ENCODE measurements at places on chromosomes 16 and 17.
A peak's percentile ranks its signal among the peaks of the same experiment; 100 is the strongest.

- H3K27ac ChIP-seq: peak overlapping the region; percentile 38
- H3K27me3 ChIP-seq: no peaks in the 10 kb centered on the region
- peaks cover 13% of the 10 kb centered on the region for H3K36me3 ChIP-seq
- H3K4me3 ChIP-seq: no peak overlapping the region
- no peak for DNase-seq
Measured at GRCh38 chr16:56749672-56750491, 20.0 kb downstream of the NUP93 start.

DNA sequence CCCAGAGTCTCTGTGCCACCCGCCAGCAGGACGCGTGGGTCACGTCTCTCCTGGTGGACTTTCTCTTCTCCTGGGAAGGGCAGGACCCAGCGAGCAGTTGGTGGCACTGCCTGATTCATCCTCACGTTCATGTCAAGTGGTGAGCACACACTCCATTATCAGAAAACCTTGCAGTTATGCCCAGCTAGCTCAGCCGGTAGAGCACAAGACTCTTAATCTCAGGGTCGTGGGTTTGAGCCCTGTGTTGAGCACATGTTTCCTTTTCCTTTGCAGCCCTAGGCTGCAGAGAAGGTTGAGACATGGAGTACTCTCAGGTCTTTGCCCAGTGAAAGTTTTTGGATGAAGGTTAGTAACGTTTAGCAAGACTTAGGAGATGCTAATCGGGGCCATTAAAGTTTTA lies 8.0 kb downstream of the OR1F1 start:
- DNase-seq: no peak
- H3K36me3 ChIP-seq: peaks cover 18% of the 10 kb centered on the region
- no peak overlapping the region for H3K27ac ChIP-seq
- no peak overlapping the region for H3K4me3 ChIP-seq
- peaks cover 6% of the 10 kb centered on the region for H3K4me1 ChIP-seq

DNA sequence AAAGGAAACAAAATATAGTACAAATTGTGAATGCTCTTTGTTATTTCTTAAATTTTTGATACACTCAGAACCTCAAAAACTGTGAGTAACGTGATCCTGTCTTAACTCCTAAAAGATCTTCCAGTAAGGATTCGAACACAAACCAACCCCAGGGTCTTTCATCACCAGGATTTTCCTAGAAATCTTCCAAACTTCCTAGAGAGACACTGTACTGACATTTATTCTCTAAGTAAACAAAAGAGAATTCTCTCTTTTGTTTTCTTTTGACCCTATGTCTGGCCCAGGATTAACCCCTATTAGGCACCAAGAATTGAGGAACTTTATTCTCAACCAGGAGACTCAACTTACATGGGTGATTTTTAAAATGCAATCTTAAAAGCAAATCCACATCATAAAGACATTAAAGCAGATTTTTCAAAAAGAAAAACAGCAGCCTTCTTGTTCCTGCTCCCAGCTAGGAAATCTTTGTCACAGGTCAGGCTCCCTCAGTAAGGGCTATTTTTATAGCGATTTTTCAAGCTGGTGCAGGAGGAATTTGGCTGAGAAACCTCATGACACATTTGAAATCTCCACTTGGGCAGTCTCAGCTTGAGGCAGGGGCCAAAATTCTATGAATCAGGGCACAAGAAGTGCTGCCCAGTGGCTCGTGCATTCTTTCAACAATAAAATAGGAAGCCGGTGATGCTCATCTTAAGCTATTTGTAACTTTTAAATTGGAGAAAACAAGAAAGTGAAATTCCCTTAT lies 6.2 kb upstream of the SMG1 start:
- H3K4me1 ChIP-seq: no peaks in the 10 kb centered on the region
- H3K4me3 ChIP-seq: no peak overlapping the region
- H3K27me3 ChIP-seq: peaks cover 11% of the 10 kb centered on the region
- no peak overlapping the region for H3K27ac ChIP-seq

DNA sequence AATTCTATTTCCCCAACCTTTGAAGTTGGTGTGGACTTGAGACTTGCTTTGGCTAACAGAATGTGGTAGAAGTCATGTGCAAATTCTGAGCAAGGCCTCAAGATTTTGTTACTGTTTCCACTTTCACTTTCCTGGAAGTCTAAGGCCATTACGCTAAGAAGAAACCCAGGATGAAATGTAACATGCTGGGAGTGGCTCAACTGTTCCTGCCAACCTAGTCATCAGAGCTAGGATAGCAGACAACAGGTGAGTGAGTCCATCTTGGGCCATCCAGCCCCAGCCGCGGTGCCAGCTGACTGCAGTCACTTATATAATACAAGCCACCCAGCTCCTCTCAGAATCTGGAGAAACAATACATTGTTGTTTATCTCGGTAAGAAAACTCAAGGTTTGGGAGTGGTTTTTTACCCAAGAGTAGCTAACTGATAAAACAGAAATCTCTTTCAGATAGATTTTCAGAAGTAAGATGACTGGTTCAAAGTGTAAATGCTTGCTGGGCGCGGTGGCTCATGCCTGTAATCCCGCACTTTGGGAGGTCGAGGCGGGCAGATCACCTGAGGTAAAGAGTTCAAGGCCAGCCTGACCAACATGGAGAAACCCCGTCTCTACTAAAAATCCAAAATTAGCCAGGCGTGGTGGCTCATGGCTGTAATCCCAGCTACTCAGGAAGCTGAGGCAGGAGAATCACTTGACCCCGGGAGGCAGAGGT lies 10.7 kb upstream of the STX4 start:
- no peak overlapping the region for H3K4me3 ChIP-seq
- no peaks in the 10 kb centered on the region for H3K4me1 ChIP-seq
- H3K27me3 ChIP-seq: no peaks in the 10 kb centered on the region
- peaks cover 4% of the 10 kb centered on the region for H3K36me3 ChIP-seq

DNA sequence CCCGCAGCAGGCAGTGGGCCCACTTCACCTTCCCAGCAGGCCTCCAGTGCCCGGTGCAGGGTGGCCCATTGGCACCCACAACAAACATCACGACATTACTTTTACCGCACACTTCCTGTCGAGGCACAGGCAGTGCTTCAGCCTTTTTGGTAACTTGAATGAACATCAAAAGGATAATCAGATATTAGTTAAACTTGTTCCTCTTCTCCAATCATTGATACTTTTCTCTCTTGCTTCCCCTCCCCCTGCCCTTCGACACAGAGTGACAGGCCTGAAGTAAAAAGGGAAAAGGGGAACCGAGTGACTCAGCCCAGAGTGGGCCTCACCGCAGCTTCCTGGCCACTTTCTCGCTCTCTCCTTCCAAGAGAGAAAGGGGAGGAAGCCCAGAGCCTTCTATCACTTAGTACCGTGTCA lies 507.0 kb downstream of the MAF start:
- no peaks in the 10 kb centered on the region for H3K27me3 ChIP-seq
- DNase-seq: peak; percentile 20
- H3K4me1 ChIP-seq: peaks cover 38% of the 10 kb centered on the region

DNA sequence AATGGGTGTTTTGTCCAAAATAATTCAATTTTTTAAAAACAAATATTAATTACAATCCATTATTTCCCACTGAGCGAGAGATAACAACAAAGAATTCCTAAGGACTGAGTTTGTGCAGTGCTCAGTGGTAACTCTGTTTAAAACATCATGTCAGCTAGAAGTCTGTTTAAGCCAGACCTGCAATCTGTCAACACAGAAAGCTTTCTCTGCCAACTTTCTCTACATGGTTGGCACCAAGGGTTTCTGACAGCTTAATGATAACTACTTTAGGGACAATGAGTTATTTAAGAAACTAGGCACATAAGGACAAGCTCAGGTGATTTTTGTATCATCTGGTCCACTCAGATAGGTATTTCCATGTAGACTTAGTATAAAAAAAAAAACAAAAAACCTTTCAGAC lies 81.8 kb downstream of the WDR59 start:
- DNase-seq: no peak
- no peak overlapping the region for H3K4me3 ChIP-seq
- H3K27me3 ChIP-seq: no peaks in the 10 kb centered on the region
- H3K36me3 ChIP-seq: peaks cover 25% of the 10 kb centered on the region
- H3K4me1 ChIP-seq: peaks cover 1% of the 10 kb centered on the region

- H3K36me3 ChIP-seq: no peaks in the 10 kb centered on the region
- H3K4me1 ChIP-seq: no peaks in the 10 kb centered on the region
- H3K27ac ChIP-seq: no peak overlapping the region
- no peak for DNase-seq
Measured at GRCh38 chr16:50530277-50531236, 17.6 kb upstream of the NKD1 start.

DNA sequence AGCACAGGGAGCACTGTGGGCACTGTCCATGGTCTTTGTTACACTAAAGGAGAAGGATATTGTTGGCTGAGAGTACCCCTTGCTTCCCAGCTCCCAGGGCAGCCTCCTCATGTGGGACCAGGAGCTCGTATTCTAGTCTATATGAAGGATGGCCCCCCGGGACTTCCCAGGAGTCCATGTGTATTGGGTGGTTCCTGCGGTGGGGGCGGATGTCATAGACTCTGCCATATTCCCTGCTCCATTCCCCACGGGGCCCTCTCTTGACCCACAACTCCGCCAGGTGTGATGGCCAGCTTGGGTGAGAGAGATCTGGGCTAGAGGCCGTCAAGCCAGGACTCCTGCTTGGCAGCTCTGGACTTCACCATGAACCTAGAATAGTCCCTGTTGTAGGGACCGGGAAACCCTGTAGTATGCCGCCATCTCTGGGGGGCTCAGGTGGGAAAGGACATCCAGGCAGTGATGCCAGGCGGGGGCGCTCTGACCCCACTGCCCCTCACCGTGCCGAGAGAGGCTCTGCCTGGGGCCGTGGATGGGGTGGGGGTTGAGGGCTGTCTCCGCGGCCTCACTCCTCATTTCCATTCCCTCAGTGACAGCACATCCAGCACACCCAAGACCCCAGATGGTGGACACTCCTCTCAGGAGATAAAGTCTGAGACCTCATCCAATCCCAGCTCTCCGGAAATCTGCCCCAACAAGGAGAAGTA lies 37.8 kb downstream of the OR1D5 start:
- H3K4me1 ChIP-seq: peaks cover 16% of the 10 kb centered on the region
- H3K36me3 ChIP-seq: peaks cover 56% of the 10 kb centered on the region
- no peak overlapping the region for H3K4me3 ChIP-seq

DNA sequence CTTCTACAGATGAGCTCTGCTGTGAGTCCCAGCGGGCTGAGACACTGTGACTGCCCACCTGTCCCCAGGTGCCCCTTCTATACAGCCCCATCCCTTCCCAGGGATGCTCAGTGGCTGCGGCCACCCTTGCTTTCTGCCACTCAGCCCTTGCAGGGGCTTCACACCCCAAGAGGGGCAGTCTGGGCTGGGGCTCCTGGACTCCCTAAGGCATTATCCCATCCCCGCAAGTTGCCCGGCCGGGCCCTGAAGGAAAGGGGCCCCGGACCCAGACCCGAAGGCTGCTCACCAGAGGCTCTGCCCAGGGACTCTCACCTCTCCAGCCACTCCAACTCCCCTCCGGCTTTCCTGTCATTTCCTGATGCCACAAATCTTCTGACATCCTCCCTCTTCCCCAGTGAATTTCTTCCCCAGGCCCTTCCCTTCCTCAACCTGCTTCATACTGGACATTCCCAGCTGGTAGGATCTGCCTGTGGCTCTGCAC lies 88.5 kb upstream of the TOB1 start:
- DNase-seq: no peak
- H3K36me3 ChIP-seq: peaks cover 4% of the 10 kb centered on the region
- H3K27ac ChIP-seq: no peak overlapping the region
- peaks cover 14% of the 10 kb centered on the region for H3K4me1 ChIP-seq
- H3K27me3 ChIP-seq: no peaks in the 10 kb centered on the region

- no peak overlapping the region for H3K27ac ChIP-seq
- DNase-seq: no peak
- H3K4me3 ChIP-seq: peak overlapping the region; percentile 39
- peaks cover 30% of the 10 kb centered on the region for H3K4me1 ChIP-seq
- H3K27me3 ChIP-seq: peaks cover 15% of the 10 kb centered on the region
Measured at GRCh38 chr17:7084088-7084487, 4.0 kb upstream of the CLEC10A start.

DNA sequence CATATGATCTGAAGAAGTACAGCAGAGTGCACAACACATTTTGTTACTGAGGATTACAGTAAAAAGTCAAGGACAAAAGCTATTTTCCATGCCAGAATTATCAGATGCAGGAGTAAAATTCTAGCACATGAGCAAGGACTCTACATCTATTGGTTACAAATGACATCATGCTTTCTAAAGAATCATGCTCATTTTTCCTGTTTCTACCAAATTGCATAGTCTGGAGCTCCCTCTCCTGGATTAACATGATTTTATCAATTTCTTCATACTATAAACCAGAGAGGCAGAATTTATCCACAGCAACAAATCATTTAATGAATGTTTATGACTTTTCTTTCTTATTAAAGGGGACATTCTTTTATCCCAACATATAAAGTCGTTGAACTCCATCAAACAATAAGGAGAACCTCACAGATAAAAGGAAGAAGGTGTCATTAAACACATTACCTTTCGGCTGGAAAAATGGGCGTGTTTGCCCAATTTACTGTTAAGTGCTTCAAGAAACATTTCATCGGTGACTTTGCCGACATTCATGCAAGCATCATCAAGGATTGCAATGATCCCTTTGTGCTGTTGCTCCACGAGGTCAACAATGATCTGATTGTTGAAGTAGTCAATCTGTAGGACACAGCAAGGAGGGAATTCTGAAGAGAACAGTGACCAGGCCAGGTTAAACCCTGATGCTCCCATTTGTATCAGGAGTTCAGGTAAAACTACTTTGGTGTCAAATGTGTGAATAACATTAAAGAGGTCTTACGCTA lies 121.7 kb downstream of the MYO1D start:
- H3K27me3 ChIP-seq: no peaks in the 10 kb centered on the region
- DNase-seq: no peak
- H3K27ac ChIP-seq: no peak overlapping the region

DNA sequence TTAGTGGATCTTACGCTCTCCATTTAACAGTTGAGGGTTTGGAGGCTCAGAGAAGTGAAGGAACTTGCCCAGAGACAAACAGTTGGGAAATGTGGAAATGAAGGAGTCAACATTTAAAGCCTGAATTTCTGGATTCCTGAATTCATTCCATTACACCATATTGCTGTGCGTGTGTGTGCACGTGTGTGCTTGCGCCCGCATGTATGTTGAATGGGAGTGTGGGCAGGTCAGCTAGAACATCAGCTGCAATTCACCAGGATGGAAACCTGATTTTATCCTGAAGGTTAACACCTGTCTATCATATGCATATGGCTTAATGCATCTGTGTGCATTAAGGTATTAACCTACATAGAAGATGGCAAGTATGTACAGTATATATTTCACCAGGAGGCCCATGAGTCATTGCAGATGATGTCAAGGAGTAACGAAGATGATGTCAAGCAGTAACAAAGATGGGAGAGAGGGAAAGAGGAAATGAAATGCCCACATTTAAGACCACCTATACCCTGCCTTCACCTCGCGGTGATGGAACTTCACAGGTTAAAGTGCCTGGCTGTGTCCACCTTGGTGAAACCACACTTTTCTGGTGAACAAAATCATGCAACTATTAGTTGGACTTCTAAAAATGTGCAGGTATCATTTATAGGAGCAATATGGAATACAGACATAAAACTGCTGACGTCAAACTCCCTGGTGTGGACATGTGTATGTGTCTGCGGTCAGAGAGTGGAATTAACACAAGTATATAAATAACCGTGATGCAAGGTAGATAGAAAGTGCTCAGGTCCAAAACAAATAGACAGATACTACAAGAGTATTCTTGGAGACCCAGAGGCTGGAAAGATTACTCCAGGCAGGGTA lies 832 bp upstream of the ADAP2 start:
- H3K27ac ChIP-seq: no peak overlapping the region
